ENCODE measurements at places on chromosomes 3 and 15.

- no peak for DNase-seq
Observed at GRCh38 chr15:26759986-26760385, 12.9 kb downstream of the GABRB3 start.

- DNase-seq = no peak
Observed at GRCh38 chr3:10387881-10388609, 67.1 kb upstream of the SEC13 start.

GRCh38 chr3:34005886-34006285 lies 207.5 kb downstream of the PDCD6IP start:
- no peak for DNase-seq

DNA sequence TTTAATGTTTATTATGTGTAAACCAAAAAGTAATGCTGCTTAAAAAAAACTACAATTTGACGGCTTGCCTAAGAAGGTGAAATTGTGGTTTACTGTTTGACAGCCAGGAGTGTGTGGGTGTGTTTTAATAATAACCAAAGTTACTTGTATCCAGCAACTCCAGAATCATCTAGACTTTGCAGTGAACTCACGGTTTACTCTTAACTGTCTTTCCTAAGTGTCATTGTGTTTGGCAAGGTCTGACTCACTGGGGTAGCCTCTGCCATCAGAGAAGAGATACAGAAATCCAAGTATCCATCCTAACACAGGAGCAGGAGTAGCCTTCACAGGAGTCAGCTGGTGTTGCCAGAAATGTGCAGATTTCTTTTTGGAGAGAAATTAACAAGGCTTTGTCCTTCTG lies 151.1 kb downstream of the CTNNB1 start:
- no peak for DNase-seq

GRCh38 chr3:17040322-17040989 lies 155.7 kb downstream of the PLCL2 start:
- no peak for DNase-seq

GRCh38 chr15:65027593-65027992 lies 1.8 kb downstream of the MTFMT start:
- no peak for DNase-seq

- DNase-seq = no peak
Observed at GRCh38 chr3:194069421-194070219, 66.3 kb upstream of the HES1 start.
